ENCODE measurements at places on chromosomes 13 and 19.

GRCh38 chr19:39170386-39171231, 26.2 kb upstream of the NCCRP1 start:
- DNase-seq = no peak

GRCh38 chr13:23292586-23292985, 111.8 kb downstream of the SGCG start:
- DNase-seq = no peak

GRCh38 chr19:22606954-22607652, 27.0 kb upstream of the ZNF492 start:
- no peak for DNase-seq

DNA sequence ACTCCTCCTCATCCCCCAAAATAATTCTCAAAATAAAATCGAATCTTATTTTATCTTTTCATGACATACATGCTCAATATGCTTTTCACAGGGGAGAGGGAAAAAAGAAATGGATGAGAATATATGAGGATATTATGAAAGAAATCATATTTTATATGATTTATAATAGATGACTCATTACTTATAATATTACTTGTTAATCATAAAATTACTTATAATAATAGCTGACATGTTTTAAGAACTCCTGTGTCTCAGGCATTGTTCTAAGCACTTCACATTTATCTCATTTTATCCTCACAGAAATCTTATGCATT, 3.0 kb upstream of the CEACAM3 start:
- no peak for DNase-seq

- DNase-seq = no peak
Measured at GRCh38 chr13:44300895-44301638, 72.6 kb upstream of the SERP2 start.

- DNase-seq = no peak
Measured at GRCh38 chr19:51810223-51810622, 15.3 kb downstream of the FPR3 start.

All from hippocampal formation (tissue), 2 donors.